Hindlimb muscle (tissue), 1 donor: ENCODE measurements at places on chromosomes 3 and 15.

GRCh38 chr3:136994772-136995516 lies 37.2 kb downstream of the IL20RB start:
- no peak for DNase-seq

- no peak for DNase-seq
These were observed 80.9 kb downstream of the TMCC1 start for GRCh38 chr3:129812589-129812988.

GRCh38 chr15:63408524-63408923 lies 26.9 kb upstream of the CA12 start:
- peak; percentile 38 for DNase-seq

DNA sequence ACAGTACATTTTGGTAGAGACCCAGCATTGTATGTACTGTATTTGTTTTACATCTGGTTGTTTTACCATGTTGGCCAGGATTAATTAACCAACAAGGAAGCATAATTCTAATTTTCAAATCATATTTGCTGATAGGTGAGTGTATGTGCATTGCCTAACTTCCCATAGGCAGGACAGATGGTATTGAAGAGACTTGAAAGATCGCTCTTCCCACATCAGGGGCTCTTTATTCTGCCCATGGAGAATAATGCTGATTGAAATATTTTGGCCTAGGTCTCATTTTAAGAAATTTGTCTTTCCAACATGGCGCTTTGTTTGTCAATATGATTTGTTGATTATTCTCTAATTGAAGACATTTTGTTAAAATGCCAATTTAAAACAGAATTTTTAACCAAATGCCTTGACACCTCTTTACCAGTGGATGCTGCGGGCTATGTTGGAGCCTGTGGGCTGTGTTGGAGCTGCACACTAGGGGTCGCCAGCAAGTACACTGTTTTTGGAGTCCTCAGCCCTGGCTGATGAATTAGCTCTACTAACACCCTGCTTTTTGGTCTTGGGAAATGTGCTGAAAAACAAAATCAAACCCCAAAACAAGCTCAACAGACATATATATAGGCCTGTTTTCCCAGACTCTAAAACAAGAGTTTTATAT lies 5.3 kb downstream of the P2RY12 start:
- no peak for DNase-seq

DNA sequence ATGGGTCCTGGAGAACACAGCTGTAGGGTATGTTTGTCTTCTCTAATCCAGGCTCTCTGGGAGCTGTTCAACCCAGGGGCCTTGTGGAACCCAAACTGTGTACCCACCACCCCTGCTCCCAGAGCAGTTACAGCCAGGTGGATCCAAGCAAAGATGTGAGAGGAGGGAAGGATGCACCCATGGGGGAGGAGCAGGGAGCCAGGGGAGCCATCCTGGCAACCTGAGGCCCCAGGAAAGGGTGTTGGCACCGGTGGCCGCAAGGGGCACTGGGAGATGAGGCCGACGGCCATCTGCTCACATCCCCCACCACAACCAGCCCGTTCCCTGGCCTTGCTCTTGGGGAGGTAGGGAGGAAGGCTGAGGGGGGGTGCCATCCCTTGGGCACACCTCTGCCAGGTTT lies 43.2 kb downstream of the CMTM6 start:
- DNase-seq, result no peak

- no peak for DNase-seq
These were observed 115.6 kb downstream of the EOMES start for GRCh38 chr3:27606537-27606936.

DNA sequence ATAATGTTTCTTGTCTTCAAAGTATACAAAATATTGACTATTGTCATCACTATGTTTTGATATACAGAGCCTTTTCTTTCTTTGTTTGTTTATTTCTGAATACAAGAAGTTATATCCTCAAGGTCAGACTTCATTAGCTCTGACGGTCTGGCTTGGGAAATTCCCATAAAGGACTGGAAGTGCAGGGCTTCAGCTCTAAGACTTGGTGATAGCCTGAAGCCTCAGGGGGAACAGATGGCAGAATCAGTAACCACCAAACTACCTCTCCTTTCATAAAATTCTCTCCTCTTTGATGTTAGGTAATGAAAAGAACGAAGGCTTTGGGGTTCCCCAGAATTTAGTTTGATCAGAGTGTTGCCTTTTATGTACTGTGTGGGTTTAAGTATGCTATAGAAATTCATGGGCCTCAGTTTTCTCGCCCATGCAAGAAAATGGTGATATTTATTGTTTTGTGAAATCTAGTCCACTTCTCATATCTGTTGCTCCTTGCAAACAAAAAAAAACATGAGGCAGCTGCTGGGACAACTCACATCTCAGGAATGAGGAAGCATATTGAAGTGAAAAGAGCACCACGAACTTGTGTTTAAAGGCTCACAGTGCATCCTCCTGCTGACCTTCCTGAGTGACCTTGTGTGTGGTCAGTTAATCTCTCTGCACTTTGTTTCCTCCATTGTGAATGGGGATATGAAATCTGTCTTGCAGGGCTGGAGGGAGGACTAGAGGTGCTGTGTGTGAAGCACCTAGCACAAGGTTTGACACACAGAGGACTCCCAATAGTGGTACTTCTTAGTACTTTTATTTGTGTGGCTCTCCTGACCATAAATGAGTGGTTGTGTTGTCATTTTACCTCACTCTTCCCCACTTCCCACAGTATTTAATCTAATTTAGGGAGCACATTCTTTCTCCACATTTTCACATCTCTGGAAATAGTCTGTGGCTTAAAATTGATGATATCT lies 569.8 kb upstream of the IL12A start:
- DNase-seq, result no peak

DNA sequence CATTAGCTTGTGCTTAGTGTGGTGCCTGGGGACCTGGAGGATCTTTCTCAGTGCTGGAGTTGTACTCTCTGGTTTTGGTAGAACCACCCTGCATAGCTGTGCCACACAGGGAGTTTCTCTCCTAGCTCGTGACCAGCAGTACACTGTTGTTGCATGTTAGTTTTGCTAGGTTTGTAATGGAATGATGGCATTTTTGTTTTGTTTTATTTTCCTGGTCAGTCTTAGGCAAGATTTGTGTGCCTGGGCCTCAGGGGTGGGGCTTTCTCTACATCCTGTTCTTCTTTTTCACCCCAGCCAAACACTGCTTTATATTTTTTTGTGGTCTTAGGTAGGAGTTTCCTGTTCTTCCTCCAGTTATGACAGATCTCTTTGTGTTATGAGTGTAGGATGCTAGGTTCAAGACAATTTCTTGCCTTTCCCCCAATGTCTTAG lies 534.5 kb upstream of the KCNMB2 start:
- DNase-seq, result no peak

DNA sequence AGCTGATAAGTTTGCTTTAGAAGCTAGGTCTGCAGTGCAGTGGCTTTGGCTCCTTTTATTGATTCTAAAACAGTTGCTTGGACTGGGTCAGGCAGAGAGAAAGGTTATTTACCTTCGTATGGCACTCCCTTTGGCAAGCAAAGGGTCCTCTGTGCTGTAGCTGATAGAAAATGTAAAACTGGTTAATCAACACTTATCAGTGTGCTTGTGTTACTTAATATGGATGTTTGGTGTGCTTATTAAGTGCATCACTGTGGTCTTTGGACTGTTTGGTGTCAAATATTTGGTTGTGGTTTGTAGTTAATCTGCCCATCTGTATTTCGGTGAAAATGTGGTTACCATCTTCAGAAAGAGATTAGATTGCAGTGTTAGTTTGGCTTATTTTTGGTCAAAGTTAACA lies 16.0 kb downstream of the UBE2E2 start:
- no peak for DNase-seq

DNA sequence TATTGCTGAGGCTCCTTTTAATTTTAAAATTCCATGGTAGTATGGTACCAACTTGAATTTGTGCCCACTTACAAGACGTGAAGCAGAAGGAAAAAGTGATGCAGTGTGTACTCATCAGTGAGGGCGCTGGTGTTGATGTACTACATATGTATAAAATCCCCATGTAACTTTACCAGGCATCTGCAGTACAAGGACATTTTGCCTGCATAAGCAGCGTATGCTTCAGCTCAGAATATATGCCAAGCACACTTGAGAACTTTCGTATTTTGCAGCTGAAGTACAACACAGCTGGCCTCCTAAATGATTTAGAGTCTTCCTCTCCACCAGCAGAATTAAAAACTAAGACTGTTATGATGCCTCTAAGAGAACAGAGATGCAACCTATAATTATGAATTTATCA lies 108.9 kb downstream of the RYR3 start:
- no peak for DNase-seq

DNA sequence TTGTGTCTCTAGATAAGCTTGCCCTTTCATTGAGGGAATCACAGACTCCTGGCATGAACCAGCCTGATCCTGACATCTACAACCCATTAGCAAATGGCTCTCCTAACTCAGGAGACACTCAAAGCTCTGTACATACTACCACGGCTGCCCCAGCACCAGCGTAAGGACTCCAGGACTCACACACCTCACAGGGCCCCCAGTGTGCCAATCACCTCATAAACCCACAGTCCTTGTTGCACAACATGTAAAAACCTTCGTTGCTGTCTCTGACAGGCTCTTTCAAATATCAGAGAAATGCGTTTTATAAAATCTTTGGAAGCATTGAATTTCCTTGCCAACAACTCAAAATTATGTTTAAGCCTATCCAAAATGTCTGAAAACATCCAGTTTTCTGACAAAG lies 7.3 kb downstream of the FYCO1 start:
- no peak for DNase-seq

- DNase-seq, result no peak
These were observed 144.7 kb upstream of the DPH6 start for GRCh38 chr15:35690698-35691116.
